ENCODE measurements at places on chromosomes 6 and 20.
A peak's percentile ranks its signal among the peaks of the same experiment; 100 is the strongest.

GRCh38 chr20:5353624-5354496 is 37.1 kb upstream of the PROKR2 start:
- no peak for DNase-seq

GRCh38 chr6:659716-660581 is 3.0 kb upstream of the HUS1B start:
- no peak for DNase-seq

- DNase-seq, result no peak
These were observed 337.6 kb upstream of the HSF2 start for GRCh38 chr6:122061855-122062254.

DNA sequence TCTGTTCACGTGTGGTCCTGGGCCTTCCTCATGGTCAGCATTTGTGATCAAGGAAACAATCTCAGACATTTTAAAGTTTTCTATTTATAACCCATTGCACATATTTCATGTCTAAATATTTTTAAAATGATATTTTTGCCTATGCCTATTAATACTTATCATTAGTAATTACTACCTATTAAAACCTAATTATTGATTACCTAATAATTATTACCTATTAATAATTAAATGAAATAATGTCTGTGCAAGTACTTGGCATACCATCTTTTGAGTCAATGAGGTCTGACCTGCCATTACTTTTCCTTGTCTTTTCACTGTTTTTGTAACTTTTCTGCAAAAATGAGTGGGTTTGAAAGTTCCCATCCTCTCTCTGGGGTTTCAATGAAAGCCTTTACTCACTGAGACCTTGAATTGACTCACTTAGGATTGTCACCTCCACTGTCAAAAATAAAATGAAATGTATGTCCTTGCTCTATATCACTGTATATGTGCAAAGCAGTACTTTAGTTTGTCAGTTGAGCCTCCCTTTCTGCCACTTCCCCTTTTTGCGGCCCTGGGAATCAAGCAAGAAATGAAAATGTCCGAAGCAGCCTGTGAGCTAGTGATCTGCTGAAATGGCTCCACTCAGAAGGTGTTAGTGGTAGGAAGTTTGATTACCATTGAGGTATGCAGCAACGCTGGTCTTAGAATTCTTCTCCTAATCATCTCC is 87.8 kb downstream of the L3MBTL3 start:
- no peak for DNase-seq

DNA sequence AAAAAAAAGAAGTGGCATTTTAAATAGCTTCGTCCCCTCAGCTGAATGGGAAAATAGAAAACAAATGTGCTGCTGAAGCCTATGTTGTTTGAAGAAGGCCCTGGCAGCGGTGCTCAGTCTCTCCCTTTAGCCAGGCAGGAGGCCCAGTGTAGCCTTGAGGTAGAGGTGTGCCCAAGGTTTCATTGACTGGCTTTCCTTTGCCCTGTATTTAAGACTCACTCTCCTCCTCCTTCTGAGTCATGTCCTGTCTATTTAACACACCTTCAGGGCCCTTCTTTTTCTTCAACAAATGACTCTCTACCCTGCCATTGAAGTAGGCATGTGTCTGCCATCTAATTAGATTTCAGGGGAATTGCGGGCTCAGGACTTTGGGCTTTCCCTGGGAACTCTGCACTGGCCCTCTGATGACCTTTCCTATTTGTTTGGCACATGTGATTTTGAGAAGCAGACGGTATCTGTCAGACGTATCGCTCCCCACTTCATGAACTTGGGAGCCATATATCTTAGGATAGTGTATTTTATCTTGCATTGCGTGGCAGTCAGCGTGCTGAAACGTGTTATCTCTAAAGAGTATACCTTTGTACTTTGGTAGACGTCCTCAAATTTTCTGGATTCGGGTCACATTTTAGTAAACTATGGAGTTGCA is 4.3 kb downstream of the TJAP1 start:
- DNase-seq, result no peak

- DNase-seq, result peak; percentile 81
These were observed 667 bp downstream of the CAP2 start for GRCh38 chr6:17393892-17394631.

GRCh38 chr6:41939176-41939847 is 2.3 kb downstream of the CCND3 start:
- peak; percentile 44 for DNase-seq

- DNase-seq, result no peak
These were observed 6.1 kb downstream of the DOP1A start for GRCh38 chr6:83073615-83074014.

GRCh38 chr6:142985281-142985680 is 40.3 kb upstream of the HIVEP2 start:
- DNase-seq, result peak; percentile 7

Measured in eye (tissue), 1 donor.